ENCODE measurements at places on chromosomes 5 and 9.

GRCh38 chr5:149652697-149653096, 71.4 kb downstream of the ARHGEF37 start:
- DNase-seq, result no peak

GRCh38 chr9:130497139-130497538, 52.4 kb downstream of the ASS1 start:
- DNase-seq, result no peak

DNA sequence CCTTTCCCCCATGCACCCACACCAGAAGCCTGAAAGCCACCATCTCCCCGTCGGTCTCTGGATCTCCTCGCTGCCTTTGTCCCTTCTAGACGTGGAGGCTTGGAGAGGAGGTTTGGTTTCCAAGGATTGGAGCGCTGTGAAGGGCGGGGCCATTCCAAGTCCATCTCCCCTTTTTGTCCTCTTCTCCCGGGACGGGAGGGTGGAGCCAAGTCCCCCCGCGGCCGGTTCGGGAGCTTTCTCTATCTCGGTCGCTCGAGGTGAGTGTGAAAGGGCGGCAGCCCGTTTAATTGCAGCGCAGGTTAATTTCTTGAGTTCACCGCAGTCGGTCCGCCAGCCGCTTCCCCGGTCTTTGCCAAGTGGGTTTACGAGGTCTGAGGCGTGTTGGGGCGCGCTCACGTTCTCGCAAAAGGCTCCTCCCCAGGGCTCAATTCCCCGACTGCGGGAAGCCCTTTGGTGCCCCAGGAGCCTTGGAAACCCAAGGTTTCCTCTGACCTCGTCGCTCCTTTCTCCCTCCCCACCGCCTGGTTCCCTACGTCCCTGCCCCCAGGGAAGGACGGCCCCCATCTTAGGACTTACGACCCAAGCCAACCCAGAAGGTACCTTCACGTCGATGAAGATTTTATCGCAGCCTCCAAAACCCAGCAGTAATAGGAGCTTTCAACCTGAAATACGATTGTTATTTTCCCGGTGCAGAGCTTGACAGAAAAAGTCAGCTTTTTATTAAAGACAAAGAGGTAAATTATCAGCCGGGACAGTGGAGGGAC, 2.8 kb upstream of the ZNF462 start:
- DNase-seq, result no peak

- DNase-seq, result no peak
Measured at GRCh38 chr5:135441350-135441831, 5.8 kb downstream of the DCANP1 start.

- no peak for DNase-seq
Measured at GRCh38 chr9:25117791-25118190, 560.5 kb downstream of the TUSC1 start.

DNA sequence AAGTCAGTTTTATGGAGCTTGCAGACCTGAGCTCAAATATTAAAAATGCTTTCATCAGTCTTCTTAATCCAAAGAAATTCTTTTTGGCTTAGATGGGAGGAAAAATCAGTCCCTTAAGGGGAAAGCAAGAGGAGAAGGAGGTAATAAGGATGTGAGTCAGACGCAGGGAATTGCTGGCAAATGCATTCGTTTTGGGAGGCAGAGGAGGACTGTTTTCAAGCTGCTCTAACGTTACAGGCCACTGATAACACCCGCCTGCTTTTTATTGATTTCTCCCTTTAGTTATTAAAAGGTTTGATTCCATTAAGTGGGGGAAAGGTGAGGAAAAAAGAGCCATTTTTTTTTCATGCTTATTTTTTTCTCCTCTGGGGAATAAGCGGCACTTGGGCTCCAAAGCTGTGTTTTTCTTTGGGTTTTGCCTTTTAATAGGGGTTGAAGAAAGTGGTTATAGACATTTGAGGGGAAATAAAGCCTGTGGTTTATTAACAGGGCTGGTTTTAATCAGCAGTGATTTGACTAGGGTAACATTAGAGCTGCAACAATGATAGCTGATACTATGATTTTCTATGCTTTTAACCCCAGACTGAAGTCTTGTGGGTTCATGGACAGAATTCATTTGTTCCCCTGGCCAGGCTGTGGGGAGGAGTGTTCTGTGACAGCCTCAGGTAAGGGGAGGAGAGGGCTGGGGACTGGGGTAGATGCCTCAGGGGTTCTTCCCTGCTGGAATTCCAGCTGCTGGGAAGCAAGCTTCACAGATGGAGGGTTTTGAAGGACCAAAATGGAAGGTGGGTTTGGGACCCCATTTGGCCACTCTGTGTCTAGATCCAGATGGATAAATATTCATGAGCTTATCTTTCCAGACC, 225.2 kb downstream of the GAS1 start:
- DNase-seq, result no peak

DNA sequence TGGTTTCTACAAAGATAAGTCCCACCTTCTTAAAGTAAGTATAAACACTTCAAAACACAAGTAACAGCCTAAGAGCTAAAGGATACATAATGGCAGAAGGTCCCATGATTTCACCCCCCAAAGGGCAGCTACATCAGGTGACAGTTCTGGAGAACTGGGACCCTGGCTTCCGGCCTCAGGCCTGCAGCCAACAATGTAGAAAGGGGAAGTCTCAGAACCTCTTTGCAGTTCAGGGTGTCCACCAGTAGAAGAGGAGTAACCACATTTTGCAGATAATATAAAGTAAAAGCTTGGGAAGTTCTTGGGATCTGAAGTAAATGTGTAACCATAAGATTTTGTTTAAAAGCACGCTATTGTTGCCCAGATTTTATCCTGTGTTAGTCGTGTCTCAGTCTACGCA, 267.4 kb upstream of the VLDLR start:
- DNase-seq, result no peak

DNA sequence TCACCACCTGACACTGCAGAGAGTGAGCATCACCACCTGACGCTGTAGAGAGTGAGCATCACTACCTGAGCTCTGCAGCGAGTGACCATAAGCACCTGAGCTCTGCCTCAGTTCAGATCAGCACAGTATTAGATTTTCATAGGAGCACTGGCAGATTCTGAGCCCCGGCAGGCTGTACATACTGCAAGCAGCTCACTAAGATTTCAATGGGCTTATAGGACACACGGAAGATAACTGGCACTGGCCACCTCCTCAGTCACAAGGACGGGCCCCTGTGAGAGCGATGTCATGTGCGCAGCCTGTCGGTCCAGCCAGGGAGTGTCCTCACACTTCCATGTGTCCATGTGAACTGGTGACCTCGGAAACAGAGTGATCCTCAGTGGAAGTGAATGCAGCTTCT, 153.5 kb upstream of the IRX2 start:
- no peak for DNase-seq

DNA sequence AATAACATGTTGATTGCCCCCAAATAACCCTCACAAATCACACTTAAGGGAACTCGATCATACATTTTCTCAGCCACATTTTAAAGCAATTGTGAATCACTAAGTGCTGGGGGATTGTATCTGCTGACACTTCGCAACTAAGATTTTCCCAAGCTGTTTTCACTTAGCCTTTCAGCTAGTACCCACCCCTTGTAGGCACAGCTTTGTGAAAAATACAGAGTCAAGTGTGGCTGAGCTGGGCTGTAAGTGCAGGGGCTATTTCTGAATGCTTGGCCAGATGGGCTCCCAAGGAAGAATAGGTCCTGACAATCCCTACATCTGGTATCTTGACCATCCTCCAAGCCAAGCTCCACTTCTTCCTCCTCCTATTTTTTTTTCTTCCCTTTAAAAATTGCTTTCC, 289.2 kb upstream of the NMUR2 start:
- DNase-seq, result no peak

- no peak for DNase-seq
Measured at GRCh38 chr5:132295505-132296411, 1.6 kb downstream of the SLC22A4 start.

GRCh38 chr9:106532306-106533015, 330.5 kb upstream of the ZNF462 start:
- DNase-seq, result no peak

DNA sequence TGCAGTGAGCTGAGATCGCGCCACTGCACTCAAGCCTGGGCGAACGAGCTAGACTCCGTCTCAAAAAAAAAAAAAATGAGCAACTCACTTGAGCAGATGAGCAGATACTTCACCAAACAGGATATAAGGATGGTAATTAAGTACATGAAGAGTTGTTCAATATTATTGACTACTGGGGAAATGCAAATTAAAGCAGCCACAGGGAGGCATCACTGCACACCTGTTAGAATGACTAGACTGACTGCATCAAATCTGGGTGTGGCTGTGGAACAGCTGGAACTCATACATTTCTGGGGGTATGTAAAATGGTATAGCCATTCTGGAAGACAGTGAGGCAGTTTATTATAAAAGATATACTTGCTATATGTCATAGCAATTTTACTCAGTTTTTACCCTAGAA, 93.0 kb downstream of the WNK2 start:
- DNase-seq, result no peak

GRCh38 chr5:150279330-150280020, 10.1 kb downstream of the CAMK2A start:
- DNase-seq, result no peak

DNA sequence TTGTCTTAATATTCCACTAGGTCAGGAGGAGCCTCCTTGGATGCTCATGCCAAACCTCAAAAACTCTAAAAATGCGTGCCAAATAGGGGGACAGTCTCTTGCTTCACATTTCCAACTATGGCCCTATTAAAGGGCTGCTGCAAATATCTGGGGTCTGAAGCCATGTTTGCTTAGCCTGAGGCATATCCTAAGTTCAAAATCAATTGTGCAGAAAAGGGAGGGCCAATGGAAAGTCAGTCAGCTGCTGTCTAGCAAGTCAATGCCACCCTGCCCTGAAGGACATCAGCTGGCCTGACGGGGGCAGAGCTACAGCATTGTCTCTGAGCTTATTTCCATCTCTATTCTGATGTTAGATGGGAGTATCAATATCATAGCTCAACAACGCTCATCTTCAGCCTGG, 93.6 kb downstream of the SH3TC2 start:
- DNase-seq, result no peak

- no peak for DNase-seq
Measured at GRCh38 chr5:153794327-153794726, 244.4 kb downstream of the FAM114A2 start.

Data from stimulated activated naive CD8-positive, alpha-beta T cell treated with anti-CD3 and anti-CD28 coated beads, Interleukin-15, Interleukin-2, amounts not matched to agents 100 U/mL and 50 U/mL, for 24 hours (primary cell).